ENCODE measurements at places on chromosomes 1 and 21. TPM values are rescaled to one million over a fixed set of nuclear protein-coding genes. Genes with fewer than 3 reads are reported as not detected.

DNA sequence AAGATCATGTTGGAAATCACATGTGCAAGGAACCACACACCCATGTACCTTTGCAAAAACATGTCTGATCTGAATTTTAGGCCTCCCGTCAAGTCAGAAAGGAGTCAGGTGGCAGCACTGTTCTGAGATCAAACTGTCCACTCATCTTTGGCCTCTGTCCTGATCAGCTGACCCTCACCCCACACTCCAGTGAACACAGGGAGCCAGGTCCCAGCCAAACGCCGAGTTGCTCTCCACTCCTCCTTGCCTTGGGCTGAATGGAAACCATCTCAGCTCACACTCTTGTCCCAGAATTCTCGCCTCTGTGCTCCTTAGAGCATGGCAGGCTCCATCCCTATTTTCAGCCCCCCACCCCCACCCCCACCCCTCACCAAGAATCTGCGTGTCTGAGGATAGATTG lies 4.6 kb upstream of the RNF186 start:
- peaks cover 13% of the 10 kb centered on the region for H3K27me3 ChIP-seq
- no peak for DNase-seq
- no peak overlapping the region for H3K27ac ChIP-seq
- no peak overlapping the region for H3K4me3 ChIP-seq

- H3K4me3 ChIP-seq = no peak overlapping the region
- peaks cover 2% of the 10 kb centered on the region for H3K36me3 ChIP-seq
- no peaks in the 10 kb centered on the region for H3K27me3 ChIP-seq
- no peak overlapping the region for H3K27ac ChIP-seq
These were observed 28.9 kb downstream of the ZSCAN20 start for GRCh38 chr1:33501309-33501708.

DNA sequence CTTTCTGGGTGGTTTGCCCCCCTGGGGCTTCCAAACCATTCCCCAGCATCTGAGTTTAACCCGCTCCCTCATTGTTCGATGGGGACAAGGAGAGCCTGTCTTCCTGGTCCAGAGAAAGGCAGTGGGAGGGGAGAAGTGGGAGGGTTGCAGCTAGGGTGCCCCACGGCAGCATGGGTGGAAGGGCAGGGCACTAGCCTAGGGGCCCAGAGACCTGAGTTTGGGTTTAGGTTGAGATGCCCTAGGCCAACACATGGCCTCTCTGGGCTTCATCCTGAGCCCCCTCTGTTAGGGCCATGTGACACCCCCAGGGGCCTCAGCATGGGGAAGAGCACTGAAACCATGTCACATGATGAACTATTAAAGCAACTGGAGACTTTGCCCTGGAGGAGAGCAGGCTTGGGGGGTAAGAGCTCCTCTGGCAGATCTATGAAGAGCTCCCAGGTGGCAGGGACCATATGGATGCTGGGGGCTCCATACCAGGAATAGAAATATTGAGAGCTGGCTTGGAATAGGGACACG lies 9.7 kb upstream of the RUNX3 start:
- no peaks in the 10 kb centered on the region for H3K27me3 ChIP-seq
- no peak for DNase-seq
- no peak overlapping the region for H3K4me3 ChIP-seq
- H3K36me3 ChIP-seq = no peaks in the 10 kb centered on the region

DNA sequence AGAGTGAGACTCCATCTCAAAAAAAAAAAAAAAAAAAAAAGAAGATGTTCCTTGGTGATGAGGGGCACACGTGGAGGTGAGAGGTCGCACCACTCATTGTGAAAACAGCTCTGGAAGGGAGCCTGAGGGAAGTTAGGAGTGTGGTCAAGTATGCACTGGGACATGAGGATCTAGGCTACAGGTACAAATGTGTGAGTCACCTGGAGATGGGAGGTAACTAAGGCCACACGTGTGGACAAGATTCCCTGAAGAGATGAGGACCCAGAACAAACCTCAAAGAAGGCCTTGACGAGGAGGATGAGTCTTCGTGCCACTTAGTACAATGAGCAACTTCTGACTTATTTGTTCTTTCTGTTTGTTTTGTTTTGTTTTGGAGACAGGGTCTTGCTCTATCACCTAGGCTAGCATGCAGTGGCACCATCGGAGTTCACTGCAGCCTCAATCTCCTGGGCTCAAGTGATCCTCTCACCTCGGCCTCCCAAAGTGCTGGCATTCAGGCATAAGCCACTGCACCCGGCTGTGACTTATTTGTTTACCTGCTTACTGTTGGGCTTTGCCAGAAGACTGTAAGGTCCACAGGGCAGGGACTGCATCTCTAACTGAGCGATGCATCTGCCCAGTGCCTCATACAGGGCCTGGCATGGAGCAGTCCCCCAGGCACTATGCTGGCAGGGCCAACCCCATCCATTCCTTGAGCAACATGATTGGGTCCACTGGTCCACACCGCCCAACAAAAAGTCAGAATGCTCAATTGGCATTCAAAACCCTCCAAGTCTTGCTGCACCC lies 6.4 kb downstream of the ASAP3 start:
- H3K27me3 ChIP-seq = peaks cover 6% of the 10 kb centered on the region
- no peak overlapping the region for H3K27ac ChIP-seq
- H3K4me3 ChIP-seq = no peak overlapping the region

DNA sequence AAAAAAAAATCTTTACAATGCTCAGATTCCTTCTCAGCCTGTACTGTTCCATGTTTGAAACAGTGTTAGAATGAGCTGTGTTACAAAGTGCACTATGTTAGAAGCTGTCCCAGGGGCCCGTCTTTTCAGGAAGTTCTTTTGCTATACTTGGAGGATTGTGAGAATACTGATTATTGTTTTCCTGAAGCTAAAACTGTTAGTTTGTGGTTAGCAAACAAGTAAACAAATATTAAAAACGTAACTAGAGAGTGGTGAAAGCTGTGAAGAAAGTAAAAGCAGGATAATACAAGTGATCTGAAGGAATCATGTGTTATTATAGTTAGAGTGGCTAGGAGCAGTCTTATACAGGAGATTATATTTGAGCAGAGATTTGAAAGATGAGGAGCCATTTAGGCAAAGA lies 35.6 kb downstream of the CAMSAP2 start:
- H3K27ac ChIP-seq = no peak overlapping the region
- peaks cover 3% of the 10 kb centered on the region for H3K4me1 ChIP-seq
- DNase-seq = no peak
- no peak overlapping the region for H3K4me3 ChIP-seq
- H3K27me3 ChIP-seq = no peaks in the 10 kb centered on the region
- no peaks in the 10 kb centered on the region for H3K36me3 ChIP-seq

DNA sequence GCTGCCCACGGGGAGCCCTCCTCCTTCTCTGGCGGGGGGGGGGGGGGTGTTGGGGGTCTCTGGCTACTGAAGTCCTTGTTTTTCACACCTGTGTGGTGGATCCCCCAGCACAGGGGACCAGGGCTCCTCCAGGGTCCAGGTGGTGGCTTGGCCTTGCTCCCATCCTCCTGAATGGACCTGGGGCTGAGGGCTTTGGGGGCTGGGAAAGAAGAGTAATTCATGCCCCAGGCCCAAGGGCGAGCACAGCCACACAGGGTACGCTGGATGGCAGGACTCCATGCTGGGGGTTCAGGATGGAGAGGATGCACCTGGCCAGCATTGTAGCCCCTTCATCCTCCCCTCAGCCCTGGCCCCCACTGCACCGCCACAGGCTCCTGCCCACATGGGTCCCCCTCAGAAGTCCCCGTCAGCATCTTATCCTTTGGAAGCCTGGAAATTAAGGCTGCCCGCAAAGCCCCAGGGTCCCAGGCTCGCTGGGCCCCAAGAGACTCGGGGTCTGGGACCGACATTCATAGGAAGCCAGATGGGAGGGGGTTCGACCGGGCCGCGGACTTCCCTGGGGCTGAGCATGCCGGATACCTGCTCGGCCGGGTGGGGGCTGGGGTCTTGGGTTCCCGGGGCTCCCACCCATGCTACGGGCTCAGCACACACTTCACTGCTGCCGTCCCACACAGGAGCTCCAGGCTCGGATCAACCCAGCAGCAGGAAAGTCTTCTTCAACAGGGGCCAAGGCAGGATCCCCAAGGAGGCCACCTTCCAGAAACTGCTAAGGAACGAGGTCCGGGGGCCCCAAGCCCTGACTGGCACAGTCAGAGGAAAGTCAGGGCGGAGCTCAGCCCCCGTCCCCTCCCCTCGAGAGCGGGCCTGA lies 49.0 kb upstream of the ACTRT2 start:
- peaks cover 7% of the 10 kb centered on the region for H3K4me1 ChIP-seq
- H3K4me3 ChIP-seq = no peak overlapping the region
- no peak overlapping the region for H3K27ac ChIP-seq
- H3K27me3 ChIP-seq = no peaks in the 10 kb centered on the region

- no peaks in the 10 kb centered on the region for H3K27me3 ChIP-seq
- H3K36me3 ChIP-seq = no peaks in the 10 kb centered on the region
These were observed 33.4 kb upstream of the WNT4 start for GRCh38 chr1:22176258-22176657.

GRCh38 chr1:85898861-85899260 lies 190.6 kb upstream of the ZNHIT6 start:
- H3K36me3 ChIP-seq = no peaks in the 10 kb centered on the region
- no peaks in the 10 kb centered on the region for H3K27me3 ChIP-seq
- H3K4me3 ChIP-seq = no peak overlapping the region
- no peaks in the 10 kb centered on the region for H3K4me1 ChIP-seq

DNA sequence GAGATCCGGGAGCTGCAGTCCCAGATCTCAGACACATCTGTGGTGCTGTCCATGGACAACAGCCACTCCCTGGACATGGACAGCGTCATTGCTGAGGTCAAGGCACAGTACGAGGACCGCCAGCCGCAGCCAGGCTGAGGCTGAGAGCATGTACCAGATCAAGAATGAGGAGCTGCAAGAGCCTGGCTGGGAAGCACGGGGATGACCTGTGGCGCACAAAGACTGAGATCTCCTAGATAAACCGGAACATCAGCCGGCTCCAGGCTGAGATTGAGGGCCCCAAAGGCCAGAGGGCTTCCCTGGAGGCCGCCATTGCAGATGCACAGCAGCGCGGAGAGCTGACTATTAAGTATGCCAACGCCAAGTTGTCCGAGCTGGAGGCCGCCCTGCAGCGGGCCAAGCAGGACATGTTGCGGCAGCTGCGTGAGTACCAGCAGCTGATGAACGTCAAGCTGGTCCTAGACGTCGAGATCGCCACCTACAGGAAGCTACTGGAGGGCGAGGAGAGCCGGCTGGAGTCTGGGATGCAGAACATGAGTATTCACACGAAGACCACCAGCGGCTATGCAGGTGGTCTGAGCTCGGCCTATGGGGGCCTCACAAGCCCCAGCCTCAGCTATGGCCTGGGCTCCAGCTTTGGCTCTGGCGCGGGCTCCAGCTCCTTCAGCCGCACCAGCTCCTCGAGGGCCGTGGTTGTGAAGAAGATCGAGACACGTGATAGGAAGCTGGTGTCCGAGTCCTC lies 25.5 kb downstream of the ETV3L start:
- no peak overlapping the region for H3K4me3 ChIP-seq
- peaks cover 29% of the 10 kb centered on the region for H3K27me3 ChIP-seq
- no peak overlapping the region for H3K27ac ChIP-seq
- no peaks in the 10 kb centered on the region for H3K36me3 ChIP-seq
- no peak for DNase-seq
- H3K4me1 ChIP-seq = no peaks in the 10 kb centered on the region

DNA sequence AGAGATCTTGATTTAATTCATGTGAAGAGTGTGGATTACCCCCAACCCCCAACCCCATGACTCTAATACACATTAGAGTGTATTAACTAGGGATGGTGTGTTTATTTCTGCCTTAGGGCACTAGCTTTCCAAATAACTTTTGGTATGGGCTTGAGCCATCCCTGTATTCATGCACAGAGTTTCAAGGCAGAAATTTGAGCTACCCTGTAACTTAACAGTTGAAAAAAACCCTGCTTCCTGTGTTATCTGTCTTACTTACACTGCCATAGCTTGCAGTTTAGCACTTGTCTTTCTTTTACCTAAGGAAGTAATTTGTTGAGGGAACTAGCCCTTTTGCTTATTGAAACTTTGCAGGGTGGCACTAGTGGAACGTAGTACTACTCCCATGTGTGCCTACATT lies 6.3 kb downstream of the SRSF11 start:
- peaks cover 70% of the 10 kb centered on the region for H3K36me3 ChIP-seq
- peaks cover 36% of the 10 kb centered on the region for H3K4me1 ChIP-seq
- H3K27ac ChIP-seq = no peak overlapping the region
- H3K4me3 ChIP-seq = no peak overlapping the region
- H3K27me3 ChIP-seq = no peaks in the 10 kb centered on the region
- DNase-seq = no peak

- H3K27ac ChIP-seq = no peak overlapping the region
- no peak for DNase-seq
- no peaks in the 10 kb centered on the region for H3K36me3 ChIP-seq
- peaks cover 82% of the 10 kb centered on the region for H3K4me1 ChIP-seq
These were observed 112.8 kb downstream of the HIVEP3 start for GRCh38 chr1:41805771-41806471.

DNA sequence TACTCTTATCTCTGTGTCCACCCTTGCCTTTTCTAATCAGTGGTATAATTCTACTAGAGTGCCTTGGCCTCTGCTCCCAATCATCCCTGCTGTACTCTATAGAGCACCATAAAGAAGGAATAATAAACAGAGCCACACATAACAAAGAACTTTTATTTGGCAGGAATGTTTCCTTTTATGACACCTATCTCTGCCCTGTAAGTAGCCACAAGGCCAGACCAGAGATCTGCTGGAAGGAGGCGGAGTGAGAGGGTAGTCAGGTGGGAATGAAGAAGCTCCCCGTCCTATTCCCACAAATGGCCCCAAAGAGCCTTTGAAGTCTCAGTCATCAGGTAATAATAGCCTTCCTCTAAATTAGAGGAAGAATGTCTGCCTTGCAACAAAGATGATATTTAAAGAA lies 32.7 kb downstream of the WLS start:
- H3K27me3 ChIP-seq = peaks cover 5% of the 10 kb centered on the region
- no peak for DNase-seq
- no peak overlapping the region for H3K4me3 ChIP-seq
- H3K36me3 ChIP-seq = no peaks in the 10 kb centered on the region

GRCh38 chr21:38479641-38480525 lies 18.4 kb downstream of the ERG start:
- H3K36me3 ChIP-seq = no peaks in the 10 kb centered on the region
- no peak for DNase-seq
- H3K27me3 ChIP-seq = peaks cover 35% of the 10 kb centered on the region
- H3K4me3 ChIP-seq = no peak overlapping the region

The ANGEL2 gene
- total RNA-seq = 54.1 TPM

The OR6K3 gene
- not detected for total RNA-seq

The PDZK1IP1 gene
- total RNA-seq = not detected

The RNASEL gene
- 10.0 TPM for total RNA-seq

The KCNQ4 gene
- total RNA-seq = 0.27 TPM

The SLC27A3 gene
- total RNA-seq = 7.8 TPM

The ZNF672 gene
- 47.0 TPM for total RNA-seq

Data from activated B cell treated with CpG ODN at 0.5 μM for 24 hours (primary cell).